Liver (tissue), 10 donors: ENCODE measurements at places on chromosomes 2 and 18.

GRCh38 chr18:75518007-75518406, 90.5 kb upstream of the SMIM21 start:
- no peak for DNase-seq

- no peak for DNase-seq
Measured at GRCh38 chr2:97761192-97761591, 47.8 kb downstream of the ZAP70 start.

GRCh38 chr2:106972782-106973181, 86.8 kb upstream of the ST6GAL2 start:
- no peak for DNase-seq

DNA sequence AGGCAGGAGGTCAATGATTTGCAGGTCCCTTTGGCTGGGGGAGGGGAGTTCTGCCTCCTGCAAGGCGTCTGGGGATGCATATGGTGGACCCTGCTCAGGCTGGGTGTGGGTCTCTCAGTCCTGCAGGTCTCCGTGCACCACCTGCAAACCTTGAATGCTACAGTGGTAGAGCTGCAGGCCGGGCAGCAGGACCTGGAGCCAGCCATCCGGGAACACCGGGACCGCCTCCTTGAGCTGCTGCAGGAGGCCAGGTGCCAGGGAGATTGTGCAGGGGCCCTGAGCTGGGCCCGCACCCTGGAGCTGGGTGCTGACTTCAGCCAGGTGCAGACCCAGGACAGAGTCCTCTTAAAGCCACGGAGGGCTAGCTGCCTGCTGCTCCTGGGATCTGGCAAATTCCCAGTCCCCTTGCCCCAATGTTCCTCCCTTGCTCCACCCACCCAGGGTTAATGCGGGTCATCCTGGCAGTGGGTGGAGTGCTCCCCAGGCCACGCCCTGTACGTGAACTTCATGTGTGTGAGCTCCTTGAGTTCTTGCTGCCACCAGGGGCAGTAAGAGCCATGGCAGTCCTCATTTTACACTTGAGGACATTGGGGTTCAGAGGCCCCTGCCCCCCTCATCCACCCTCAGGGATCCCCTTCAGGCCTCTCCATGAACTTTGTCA, 3.1 kb downstream of the PROM2 start:
- no peak for DNase-seq

GRCh38 chr2:240455647-240456446, 20.4 kb downstream of the GPC1 start:
- no peak for DNase-seq

GRCh38 chr2:69946351-69947324, 14.8 kb downstream of the ASPRV1 start:
- no peak for DNase-seq

DNA sequence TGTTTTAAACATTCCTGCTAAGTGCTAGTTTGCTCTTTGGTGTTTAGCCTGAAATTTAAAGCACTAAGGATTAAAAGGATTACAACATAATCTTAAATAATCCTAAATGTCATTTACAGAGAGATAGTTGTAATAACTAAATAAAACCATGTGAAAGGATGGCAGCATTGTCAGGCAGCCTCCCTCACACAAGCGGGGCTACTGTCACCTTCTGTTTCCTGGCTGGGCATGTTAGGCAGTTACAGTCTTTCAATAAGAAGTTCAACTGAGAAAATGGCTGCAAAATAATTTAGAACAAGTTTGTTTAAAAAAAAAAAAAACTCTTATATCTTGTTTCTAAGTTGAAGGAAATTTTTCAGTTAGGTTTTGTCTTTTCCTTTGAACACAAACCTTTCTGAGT, 124.9 kb downstream of the ARHGAP15 start:
- no peak for DNase-seq

GRCh38 chr18:46034230-46034629, 37.8 kb downstream of the PSTPIP2 start:
- no peak for DNase-seq

- DNase-seq, result no peak
Measured at GRCh38 chr18:51425889-51426288, 228.4 kb upstream of the MEX3C start.

DNA sequence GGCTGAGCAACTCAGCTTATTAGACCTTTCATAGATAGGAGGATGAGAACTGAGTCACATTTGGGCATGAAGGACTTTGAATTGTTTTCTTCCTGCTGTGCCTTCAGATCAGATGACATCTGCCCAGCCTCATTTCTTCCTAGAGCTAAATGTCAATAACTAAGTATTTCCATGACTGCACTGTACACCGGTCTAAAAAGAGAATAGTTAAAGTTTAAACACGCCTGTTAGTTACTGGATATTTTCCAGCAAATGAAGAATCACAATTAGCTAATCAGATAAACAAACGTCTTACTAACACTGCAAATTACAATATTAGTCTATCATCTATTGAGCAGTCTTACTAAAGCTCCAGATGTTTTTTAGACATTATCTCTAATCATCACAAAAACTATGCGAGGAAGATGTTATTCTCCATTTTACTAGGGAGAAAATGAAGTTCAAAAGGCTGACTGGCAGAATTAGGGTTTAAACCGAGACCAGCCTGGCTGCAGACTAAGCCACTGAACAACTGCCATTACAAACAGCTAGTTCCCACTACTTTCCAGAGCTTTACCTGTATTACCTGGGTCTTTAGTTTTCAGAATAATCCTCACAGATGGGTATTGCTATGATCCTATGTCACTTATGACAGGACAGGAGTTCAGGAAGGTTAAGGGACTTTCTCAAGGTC, 69.4 kb upstream of the ZNF397 start:
- no peak for DNase-seq

DNA sequence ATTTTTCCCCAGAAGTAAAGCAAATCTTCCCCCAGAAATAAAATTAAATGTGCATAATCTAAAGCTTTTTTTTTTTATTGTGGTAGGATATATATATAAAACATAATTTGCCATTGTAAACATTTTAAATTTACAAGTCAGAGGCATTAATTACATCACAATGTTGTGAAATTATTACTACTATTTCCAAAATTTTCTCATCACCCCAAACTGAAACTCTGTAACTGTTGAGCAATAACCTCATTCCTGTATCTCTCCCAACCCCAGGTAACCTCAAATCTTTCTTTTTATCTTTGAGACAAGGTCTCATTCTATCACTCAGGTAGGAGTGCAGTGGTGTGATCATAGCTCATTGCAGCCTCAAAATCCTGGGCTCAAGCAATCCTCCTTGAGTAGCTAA, 11.2 kb downstream of the MRPL19 start:
- DNase-seq, result no peak

GRCh38 chr2:227370791-227371312, 8.3 kb downstream of the TM4SF20 start:
- DNase-seq, result no peak

GRCh38 chr2:218839888-218840287, 8.3 kb upstream of the PRKAG3 start:
- DNase-seq, result no peak

DNA sequence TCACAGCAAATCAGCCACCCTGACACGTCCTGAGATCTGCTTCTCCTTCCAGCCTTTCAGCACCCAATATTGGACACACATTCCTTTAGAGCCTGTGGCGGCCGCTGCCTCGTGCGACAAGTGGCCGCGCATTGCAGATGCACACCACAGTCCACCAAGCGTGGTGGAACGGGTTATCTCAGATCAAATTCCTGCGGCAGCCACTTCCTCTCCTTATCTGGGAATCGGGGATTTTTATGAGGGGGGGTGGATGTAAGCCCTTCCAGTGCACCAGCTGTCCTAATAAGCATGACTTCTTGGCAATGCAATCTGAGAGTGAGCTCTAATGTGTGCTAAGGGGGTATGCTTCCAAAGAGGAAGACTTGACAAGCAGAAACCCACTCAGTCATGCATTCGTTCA, 18.3 kb upstream of the BMP10 start:
- DNase-seq, result no peak

DNA sequence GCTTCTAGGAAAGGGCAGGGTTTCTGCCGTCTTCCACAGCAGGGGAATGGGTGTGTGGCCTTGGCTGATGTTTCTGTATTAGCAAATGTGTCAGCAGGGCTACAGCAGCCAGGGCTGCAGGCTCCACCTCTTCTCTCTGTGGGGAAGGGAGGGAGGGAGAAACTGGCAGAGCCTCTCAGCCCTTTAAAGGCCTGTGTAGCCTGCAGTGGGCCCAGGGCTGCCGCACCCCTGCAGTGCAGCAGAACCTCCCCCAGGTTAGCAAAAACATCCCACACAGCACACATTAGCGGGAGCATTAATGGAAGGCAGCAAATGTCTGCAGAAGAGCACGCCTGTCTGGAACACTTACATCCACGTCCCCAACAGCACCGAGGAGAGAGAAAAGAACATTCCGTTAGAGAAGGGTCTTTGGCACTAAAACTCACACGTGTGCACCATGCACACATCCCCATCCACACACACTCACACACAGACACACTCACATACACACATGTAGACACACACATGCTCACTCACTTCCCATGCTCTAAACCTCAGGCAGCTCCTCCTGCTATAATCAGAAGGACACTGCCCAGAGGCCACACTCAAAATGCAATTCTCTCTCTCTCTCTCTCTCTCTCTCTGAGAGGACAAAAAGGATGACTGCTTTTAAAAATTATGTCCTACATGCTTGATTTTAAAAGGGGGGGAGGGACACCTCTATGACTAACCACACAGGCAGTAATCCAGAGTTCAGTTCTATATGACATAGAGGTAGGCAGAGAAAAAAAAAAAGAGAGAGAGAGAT, 24.1 kb downstream of the MRPL35 start:
- no peak for DNase-seq
